ENCODE measurements at places on chromosomes 5 and 9. TPM values are rescaled to one million over a fixed set of nuclear protein-coding genes. Genes with fewer than 3 reads are reported as not detected.

Gene ARAP3
- 3.0 TPM for total RNA-seq

DNA sequence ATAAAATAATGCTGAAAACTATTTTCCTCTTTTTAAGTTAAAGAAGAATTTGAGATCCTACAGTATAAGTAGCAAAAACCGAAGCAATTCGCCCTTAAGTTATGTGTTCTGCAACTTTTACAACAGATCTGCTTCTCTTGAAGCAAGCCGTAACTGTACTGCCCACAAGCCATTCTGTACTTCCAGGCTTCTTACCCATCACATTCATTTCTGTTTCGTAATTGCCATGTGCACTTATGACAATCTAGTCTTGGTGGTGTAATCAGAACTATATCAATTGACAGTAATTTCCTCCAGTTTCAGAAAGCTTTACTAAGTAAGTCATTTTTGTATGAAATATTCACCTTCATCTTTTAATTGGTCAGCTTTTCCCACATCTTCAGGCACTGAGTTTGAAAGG, 13.8 kb downstream of the SGTB start:
- H3K27ac ChIP-seq: no peak overlapping the region
- H3K4me3 ChIP-seq: no peak overlapping the region
- DNase-seq: no peak
- peaks cover 17% of the 10 kb centered on the region for H3K36me3 ChIP-seq
- no peaks in the 10 kb centered on the region for H3K27me3 ChIP-seq

GRCh38 chr9:109264877-109265587, 55.8 kb downstream of the EPB41L4B start:
- no peaks in the 10 kb centered on the region for H3K36me3 ChIP-seq
- no peak overlapping the region for H3K27ac ChIP-seq
- no peaks in the 10 kb centered on the region for H3K27me3 ChIP-seq
- H3K4me1 ChIP-seq: no peaks in the 10 kb centered on the region
- H3K4me3 ChIP-seq: no peak overlapping the region

- H3K4me1 ChIP-seq: no peaks in the 10 kb centered on the region
- H3K4me3 ChIP-seq: no peak overlapping the region
- H3K36me3 ChIP-seq: no peaks in the 10 kb centered on the region
Observed at GRCh38 chr9:83372957-83373356, 165.2 kb downstream of the FRMD3 start.

- peak; percentile 65 for DNase-seq
- H3K36me3 ChIP-seq: no peaks in the 10 kb centered on the region
- H3K27ac ChIP-seq: no peak overlapping the region
- no peaks in the 10 kb centered on the region for H3K4me1 ChIP-seq
Observed at GRCh38 chr5:78537821-78538220, 110.8 kb downstream of the LHFPL2 start.

GRCh38 chr5:57780961-57781325, 298.3 kb upstream of the ACTBL2 start:
- H3K36me3 ChIP-seq: no peaks in the 10 kb centered on the region
- H3K4me3 ChIP-seq: no peak overlapping the region
- no peak overlapping the region for H3K27ac ChIP-seq
- H3K27me3 ChIP-seq: no peaks in the 10 kb centered on the region
- no peak for DNase-seq
- no peaks in the 10 kb centered on the region for H3K4me1 ChIP-seq

DNA sequence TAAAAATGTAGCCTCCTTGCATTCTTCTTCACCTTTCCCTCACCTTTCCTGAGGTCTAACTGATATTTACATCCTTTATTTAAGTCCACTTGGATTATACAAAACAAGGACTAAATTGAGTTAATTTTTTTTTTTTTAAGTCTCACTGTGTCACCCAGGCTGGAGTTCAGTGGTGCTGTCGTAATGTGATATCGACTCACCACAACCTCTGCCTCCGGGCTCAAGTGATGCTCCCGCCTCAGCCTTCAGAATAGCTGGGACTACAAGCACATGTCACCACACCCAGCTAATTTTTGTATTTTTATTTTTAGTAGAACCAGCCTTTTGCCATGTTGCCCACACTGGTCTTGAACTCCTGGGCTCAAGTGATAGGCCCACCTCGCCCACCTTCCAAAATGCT, 195.3 kb downstream of the BNC2 start:
- H3K36me3 ChIP-seq: no peaks in the 10 kb centered on the region
- no peaks in the 10 kb centered on the region for H3K4me1 ChIP-seq
- no peaks in the 10 kb centered on the region for H3K27me3 ChIP-seq
- DNase-seq: no peak

DNA sequence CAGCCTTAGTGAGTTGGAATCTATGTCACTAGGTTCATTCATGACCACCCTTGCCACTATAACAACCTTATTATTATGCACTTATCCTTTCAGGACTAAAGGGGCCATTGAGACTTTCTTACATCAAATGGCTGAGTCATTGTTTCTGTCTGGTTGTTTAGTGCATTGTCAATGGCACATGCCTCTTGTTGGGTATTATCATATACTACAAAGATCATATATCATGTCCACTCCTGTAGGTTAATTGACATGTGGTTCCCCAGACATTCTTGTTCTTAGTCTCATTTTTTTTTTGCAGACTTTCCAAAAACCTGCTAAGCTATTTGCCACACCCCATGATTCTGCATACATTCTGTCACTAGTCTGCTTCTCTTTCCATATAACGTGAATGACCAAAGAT, 66.7 kb upstream of the PRDM9 start:
- H3K4me3 ChIP-seq: no peak overlapping the region

DNA sequence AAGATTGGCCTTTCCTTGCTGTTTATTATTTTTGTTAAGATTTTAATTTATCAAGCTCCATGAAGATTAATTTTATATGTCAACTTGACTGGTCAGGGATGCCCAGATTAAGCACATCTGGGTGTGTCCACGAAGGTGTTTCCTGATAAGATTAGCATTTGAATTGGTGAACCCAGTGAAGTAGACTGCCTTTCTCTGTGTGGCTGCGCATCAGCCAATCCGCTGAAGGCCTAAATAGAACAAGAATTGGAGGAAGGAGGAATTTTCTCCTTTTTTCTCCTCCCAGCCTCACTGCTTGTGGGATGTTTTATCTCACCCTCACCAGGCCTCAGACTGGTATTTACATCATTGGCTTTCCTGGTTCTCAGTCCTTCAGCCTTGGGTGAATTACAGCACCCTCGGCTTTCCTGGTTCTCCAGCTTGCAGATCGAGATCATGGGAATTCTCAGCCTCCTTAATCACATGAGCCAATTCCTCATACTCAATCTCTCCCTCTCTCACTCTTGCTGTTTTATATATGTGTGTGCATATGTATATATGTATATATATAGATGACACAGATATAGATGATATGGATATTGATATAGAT, 135.4 kb upstream of the SPEF2 start:
- DNase-seq: no peak
- no peak overlapping the region for H3K4me3 ChIP-seq
- no peaks in the 10 kb centered on the region for H3K4me1 ChIP-seq

GRCh38 chr9:24333629-24334028, 212.1 kb downstream of the IZUMO3 start:
- H3K27ac ChIP-seq: no peak overlapping the region
- H3K36me3 ChIP-seq: no peaks in the 10 kb centered on the region
- DNase-seq: no peak

- H3K4me3 ChIP-seq: no peak overlapping the region
- no peak for DNase-seq
- no peak overlapping the region for H3K27ac ChIP-seq
- H3K4me1 ChIP-seq: peaks cover 13% of the 10 kb centered on the region
Observed at GRCh38 chr5:57302164-57302563, 128.3 kb downstream of the GPBP1 start.

GRCh38 chr9:88090151-88090581, 48.1 kb downstream of the SPATA31C2 start:
- no peaks in the 10 kb centered on the region for H3K4me1 ChIP-seq
- H3K27me3 ChIP-seq: no peaks in the 10 kb centered on the region
- no peaks in the 10 kb centered on the region for H3K36me3 ChIP-seq

DNA sequence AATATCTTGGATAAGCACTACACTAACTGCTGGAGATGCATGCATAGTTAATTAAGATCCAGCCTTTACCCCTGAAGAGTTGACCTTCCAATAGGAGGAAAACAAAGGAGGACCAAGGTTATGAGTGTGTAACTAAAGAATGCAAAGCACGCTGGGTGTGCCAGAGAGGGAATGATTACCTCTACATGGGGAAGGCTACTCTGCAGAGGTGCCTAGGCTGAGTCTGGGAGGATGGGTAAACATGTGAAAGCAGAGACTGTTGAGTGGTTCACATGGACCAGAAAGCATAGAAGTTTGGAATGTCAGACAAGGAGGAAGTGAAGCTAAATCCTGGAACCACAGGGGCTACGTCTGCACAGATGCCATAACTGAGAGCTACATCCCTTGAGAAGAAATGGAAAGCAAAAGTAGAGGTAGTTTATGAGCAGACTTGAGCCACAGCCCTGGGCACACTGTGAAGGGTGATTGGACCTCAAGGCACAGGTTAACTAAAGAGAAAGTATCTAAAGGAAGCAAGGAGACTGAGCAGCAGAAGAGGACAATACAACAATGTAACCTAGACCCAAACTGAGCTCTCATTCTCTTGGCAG, 176.2 kb downstream of the DENND1A start:
- no peaks in the 10 kb centered on the region for H3K27me3 ChIP-seq
- peaks cover 12% of the 10 kb centered on the region for H3K4me1 ChIP-seq
- H3K36me3 ChIP-seq: peaks cover 4% of the 10 kb centered on the region
- no peak for DNase-seq

DNA sequence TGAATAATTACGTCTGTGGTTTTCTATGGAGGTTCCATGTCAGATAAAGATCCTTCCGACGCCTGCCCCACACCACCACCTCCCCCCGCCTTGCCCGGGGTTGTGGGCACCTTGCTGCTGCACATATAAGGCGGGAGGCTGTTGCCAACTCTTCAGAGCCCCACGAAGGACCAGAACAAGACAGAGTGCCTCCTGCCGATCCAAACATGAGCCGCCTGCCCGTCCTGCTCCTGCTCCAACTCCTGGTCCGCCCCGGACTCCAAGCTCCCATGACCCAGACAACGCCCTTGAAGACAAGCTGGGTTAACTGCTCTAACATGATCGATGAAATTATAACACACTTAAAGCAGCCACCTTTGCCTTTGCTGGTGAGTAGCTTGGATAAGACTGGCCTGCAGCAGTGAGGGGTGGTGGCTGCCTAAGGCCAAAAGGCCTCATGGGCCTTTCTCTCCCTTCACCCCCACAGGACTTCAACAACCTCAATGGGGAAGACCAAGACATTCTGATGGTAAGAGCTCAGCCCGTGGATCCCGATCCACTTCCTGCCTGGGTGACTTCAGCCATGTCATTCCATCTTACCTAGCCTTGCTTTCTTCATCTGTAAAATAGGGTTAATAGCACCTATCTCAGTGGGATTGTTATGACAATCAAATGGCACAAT, at the start of gene IL3:
IL3 (plus strand) TSS at position 155 of the 661 bp plus-strand sequence; CDS start at position 207, 52 bp downstream.
- H3K27me3 ChIP-seq: no peaks in the 10 kb centered on the region
- peaks cover 7% of the 10 kb centered on the region for H3K4me1 ChIP-seq
- H3K4me3 ChIP-seq: no peak within 1 kb of the TSS
- H3K36me3 ChIP-seq: no peaks in the 10 kb centered on the region
- no peak within 1 kb of the TSS for H3K27ac ChIP-seq
- DNase-seq: no peak

- peaks cover 3% of the 10 kb centered on the region for H3K36me3 ChIP-seq
- DNase-seq: peak; percentile 35
- H3K27me3 ChIP-seq: no peaks in the 10 kb centered on the region
- H3K4me1 ChIP-seq: peaks cover 91% of the 10 kb centered on the region
- H3K4me3 ChIP-seq: no peak overlapping the region
Observed at GRCh38 chr9:37198039-37198729, 77.8 kb downstream of the ZCCHC7 start.

- DNase-seq: no peak
- peaks cover 7% of the 10 kb centered on the region for H3K4me1 ChIP-seq
- H3K27me3 ChIP-seq: peaks cover 8% of the 10 kb centered on the region
- no peaks in the 10 kb centered on the region for H3K36me3 ChIP-seq
Observed at GRCh38 chr9:16868701-16869100, 1.8 kb downstream of the BNC2 start.

DNA sequence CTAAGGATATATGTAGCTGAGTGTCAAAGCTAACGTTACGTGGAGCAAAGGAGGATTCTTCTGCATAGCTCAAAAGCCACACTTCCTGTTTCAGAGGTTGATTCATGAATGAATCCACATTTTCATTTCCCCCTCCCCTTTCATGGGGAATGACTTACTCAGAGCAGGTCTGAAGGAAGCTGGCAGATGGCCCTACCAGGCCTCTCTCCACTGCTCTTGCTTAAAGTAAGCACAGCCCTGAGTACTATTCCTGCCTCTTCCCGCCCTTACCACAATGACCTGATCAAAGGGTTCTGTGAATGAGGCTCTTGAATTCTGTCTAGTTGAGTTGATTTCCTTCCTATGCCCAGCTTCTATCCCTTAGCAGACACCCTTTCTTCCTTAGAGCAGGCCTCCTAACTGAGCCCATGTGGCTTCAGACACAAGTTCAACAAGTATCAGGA, 6.3 kb downstream of the IGIP start:
- no peaks in the 10 kb centered on the region for H3K36me3 ChIP-seq
- H3K27me3 ChIP-seq: no peaks in the 10 kb centered on the region
- no peak overlapping the region for H3K27ac ChIP-seq
- H3K4me3 ChIP-seq: no peak overlapping the region

DNA sequence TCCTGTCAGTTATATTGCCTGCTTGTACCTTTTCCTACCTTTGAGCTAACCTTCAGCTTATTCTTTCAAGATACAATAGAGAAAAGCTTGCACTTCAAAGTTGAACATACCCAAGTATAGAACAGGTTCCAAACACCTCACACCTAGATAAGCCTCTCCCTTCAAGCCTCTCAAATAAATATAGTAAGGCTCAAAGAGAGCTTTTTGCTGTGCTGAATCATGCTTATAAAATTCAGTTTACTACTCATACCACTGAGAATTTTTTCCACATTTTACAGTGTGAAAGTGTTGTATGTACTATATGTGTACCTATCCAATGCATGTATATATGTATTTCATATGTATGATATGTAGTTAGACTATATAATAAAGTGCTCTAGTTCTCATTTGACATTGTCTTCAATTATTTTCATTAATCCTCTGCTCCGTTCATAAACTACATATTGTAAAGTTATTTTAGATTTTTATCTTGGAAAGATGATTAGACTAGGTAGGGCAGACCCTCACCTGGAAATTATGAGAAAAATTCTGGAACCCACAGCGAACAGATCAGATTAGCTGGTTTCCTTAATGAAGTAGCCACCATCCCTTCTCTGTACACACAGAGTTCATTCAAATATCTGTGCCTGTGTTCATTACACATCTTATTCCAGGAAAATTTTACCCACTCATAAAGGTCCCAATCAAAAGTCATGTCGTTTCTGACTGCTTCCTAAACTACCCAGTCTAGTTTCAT, 149.2 kb upstream of the RGMB start:
- H3K27ac ChIP-seq: no peak overlapping the region
- no peak overlapping the region for H3K4me3 ChIP-seq
- H3K27me3 ChIP-seq: no peaks in the 10 kb centered on the region
- no peaks in the 10 kb centered on the region for H3K36me3 ChIP-seq
- no peaks in the 10 kb centered on the region for H3K4me1 ChIP-seq

GRCh38 chr9:116646661-116647514, 40.2 kb upstream of the TRIM32 start:
- H3K27ac ChIP-seq: no peak overlapping the region
- H3K4me1 ChIP-seq: no peaks in the 10 kb centered on the region
- DNase-seq: peak; percentile 5
- H3K4me3 ChIP-seq: no peak overlapping the region

- no peak overlapping the region for H3K27ac ChIP-seq
- no peaks in the 10 kb centered on the region for H3K4me1 ChIP-seq
- H3K27me3 ChIP-seq: no peaks in the 10 kb centered on the region
- no peak overlapping the region for H3K4me3 ChIP-seq
- DNase-seq: no peak
Observed at GRCh38 chr9:76045221-76045620, 154.7 kb downstream of the PCSK5 start.
